ENCODE measurements at places on chromosomes 13 and 19.

- peak; percentile 71 for ATAC-seq
These were observed 17.7 kb downstream of the GPC6 start for GRCh38 chr13:93244141-93244917.

DNA sequence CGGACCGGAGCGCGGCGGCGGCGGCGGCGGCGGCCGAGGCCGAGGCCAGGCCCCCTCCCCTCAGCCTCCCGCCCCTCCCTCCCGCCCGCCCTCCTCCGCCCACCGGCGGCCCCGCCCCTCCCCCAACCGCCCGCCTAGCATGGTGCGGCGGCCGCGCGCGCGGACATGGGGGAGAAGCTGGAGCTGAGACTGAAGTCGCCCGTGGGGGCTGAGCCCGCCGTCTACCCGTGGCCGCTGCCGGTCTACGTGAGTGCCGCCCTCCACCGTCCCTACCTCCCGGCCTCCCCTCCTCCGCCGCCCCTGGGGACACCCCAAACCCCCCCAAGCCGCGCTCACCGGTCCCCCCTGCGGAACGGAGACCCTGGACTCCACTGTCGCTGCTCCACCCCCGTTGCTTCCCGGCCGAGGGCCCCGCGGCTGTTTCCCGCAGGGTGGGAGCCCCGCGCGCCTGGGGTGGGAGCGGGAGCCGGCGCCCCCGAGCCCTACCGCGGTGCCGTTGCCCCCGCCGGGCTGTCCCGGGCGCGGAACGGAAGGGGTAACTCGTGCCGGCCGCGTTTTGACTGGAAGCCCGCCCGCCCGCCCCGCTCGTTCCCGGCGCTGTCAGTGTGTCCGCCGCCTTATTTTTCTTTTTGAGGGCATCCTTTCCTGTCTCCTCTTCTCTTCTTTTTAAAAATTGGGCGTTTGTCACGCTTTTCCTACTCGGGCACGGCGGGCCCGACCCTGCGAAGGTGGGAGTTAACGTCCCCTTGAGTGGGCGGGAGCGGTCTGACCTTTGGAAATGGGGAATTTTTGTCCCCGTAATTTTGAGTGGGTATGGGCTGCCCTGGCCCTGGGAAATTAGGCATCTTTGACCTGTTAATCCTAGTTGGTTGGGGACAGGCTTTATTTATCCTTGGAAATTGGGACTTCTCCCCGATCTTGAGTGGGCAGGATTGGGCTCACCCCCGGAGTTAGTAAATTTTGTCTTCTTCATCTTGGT, 576 bp downstream of the DOT1L start:
- ATAC-seq: no peak

DNA sequence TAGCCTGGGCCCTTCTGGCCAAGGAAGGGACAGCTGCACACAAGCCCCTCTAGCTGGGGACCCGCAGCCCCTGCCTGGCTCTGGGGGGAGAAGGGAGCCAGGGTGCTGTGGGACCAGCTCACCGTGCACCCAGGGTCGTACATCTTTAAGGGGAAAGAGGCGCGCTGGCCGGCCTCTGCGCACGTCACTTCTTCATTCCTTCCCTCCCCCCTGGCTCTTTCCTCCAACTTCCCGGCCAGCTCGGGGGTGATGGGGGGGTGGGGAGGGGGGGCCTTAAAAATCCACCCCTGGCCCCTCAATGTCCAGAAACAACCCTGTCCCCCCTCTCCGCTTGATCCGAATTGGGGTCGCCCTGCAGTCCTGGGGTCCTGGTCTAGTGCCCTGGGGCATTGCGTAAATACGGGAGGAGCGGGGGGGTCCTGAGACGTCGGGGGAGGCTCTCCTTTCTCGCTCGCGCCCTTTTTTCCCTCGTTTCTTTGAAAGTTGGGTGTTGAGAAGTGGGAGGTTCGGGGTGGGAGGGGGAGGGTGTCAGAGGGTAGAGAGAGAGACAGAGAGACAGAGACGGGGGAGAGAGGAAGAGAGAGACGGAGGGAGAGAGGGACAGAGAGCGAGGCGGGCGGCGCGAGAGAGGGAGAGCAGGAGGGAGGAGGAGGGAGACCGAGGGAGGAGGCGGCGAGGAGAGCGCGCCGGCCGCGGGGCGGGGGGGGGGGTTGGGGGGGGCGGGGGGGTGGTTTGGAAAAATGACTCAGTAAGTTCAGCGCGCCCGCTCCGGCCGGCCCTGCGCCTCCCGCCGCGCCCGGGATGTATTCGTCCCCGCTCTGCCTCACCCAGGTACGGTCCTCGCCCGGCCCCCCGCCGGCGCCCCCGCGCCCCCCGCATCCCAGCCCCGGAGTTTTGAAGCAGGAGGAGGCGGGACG, at the start of gene NFIC:
Gene NFIC, plus strand, starts transcription at position 748 of the 917 bp plus-strand sequence. Its CDS starts 54 bp downstream, at position 802.
- ATAC-seq: peak; percentile 75

GRCh38 chr19:9151367-9151766, 11.2 kb downstream of the ZNF317 start:
- ATAC-seq: no peak

DNA sequence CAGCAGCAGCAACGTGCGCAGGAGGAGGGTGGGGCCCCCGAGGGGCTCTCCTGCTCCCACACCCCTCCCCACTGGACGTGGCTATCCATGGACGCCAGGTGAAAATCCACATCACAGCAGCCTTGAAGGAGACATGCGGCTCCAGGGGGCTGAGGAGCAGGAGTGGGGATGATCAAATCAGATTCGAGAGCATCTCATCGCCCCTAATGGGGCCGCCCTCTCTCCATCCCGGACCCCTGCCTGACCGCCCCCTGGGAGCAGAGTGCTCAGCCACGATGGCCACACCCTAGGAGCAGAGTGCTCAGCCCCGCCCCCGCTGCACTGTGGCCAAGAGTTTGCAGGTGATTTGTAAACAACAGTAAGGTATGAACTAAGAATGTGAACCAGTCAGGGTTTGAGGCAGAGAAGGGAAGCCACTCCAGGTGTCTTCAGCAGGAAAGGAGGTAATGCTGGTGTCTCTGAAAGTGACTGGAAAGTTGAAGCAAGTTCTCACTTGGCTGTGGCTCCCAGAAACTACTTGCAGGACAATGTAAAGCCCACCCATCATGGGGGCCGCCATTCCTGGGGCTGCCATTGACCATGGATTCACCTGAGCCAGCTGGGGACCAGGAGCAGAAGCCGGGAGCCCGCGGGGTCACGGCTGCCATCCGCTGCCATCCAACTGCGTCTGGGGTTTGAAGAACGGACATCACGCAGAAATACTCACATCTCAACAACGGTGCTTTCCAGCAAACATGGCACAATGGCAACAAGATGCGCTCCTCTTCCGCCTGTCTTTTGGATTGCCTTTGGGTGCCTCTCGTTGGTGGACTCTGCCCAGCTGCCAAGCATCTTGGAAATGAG, 71.8 kb downstream of the SPACA7 start:
- ATAC-seq: no peak

GRCh38 chr13:48315969-48316650, 12.6 kb downstream of the RB1 start:
- ATAC-seq: no peak

GRCh38 chr19:8127311-8127710, 22.1 kb downstream of the FBN3 start:
- no peak for ATAC-seq

- no peak for ATAC-seq
These were observed 6.0 kb upstream of the KXD1 start for GRCh38 chr19:18551631-18552030.

DNA sequence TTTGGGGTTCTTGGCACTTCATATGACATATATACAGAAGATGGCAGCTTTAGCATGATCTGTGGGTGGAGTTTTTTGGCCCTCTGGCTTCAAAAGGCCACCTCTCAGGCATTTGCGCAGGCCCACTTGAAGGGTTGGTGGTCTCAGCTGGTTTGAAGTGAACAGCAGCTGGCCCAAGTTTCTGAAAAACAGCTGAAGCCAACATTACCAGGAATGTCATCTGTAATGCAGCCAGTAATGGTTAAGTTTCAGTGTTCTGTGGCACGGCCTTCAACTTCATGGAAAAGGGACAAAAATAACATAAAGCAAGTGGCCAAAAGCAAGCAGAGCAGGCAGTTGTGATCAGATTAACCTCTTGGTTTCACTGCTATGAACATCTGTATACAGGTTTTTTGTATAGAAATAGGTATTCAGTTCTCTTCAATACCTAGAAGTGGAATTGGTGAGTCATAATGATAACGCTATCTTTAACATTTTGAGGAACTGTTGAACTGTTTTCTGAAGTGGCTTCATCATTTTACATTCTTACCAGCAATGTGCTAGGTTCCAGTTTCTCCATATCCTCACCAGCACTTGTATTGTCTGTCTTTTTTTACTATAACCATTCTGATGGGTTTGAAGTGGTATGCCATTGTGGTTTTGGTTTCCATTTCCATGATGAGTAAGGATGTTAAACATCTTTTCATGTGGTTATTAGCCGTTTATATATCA, 245.4 kb downstream of the SHISA2 start:
- no peak for ATAC-seq

DNA sequence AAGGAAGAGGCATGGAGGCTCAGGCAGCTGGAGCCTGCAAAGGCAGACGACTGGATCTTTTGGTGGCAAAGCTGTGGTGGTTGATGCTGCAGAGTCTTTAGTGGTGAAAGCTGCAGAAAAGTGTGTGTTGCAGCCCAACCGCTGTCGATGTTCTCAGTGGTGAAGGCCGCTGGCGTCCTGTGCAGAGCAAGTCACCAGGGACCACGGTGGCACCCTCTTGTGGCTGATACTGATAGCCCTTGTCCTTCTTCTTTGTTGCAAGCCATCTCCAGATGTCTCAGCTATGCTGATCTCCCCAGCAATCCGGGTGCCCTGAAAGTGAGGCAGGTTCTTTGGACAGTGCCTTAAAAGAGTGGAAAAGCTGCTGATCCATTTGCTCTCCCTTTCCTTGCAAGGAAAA, 610.9 kb upstream of the PCDH9 start:
- no peak for ATAC-seq

- ATAC-seq: no peak
These were observed 35.6 kb downstream of the ATP11A start for GRCh38 chr13:112725346-112726015.

- ATAC-seq: no peak
These were observed 20.1 kb upstream of the CAMSAP3 start for GRCh38 chr19:7575434-7576040.

DNA sequence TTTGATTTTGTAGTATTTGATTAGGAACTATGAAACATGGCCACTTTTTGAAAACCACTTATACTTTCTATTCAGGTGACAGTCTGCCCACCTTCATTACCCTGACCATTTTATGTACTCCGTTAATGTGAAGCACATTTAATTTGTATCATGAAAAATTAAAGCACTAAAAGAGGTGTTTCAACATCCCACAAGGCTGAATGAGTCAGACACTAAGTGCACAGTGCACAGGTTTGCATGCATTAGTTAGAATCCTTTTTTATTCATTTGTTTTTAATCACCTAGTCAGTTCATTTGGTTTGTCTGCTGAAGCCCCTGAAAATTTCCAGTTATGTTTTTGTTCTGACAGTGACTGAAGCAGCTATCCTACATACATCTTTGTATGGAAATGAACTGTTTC, 271.0 kb downstream of the SLITRK5 start:
- ATAC-seq: no peak

DNA sequence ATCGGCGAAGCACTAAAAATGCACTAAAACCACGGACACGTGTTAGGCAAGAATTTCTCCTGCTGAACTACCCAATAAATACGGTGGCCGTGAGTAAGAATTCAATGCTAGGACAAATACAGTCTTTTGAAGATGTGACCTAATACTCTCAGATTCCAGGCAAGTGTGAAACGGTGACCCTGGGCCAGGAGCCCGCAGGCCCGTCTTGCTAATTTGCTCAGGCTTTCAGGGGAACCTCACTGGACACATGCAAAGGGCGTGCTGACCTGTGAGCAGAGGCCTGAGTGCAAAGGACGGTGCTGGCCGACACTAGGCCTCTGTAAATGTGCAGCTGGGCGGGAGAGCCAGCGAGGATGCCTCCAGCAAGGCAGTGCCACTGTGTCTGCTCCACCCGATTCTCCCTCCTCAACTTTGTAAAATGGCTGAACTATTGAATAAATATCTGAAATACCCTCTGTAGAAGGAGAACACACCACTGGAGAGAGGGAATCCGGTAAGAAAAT, 70.1 kb downstream of the STK24 start:
- ATAC-seq: no peak

DNA sequence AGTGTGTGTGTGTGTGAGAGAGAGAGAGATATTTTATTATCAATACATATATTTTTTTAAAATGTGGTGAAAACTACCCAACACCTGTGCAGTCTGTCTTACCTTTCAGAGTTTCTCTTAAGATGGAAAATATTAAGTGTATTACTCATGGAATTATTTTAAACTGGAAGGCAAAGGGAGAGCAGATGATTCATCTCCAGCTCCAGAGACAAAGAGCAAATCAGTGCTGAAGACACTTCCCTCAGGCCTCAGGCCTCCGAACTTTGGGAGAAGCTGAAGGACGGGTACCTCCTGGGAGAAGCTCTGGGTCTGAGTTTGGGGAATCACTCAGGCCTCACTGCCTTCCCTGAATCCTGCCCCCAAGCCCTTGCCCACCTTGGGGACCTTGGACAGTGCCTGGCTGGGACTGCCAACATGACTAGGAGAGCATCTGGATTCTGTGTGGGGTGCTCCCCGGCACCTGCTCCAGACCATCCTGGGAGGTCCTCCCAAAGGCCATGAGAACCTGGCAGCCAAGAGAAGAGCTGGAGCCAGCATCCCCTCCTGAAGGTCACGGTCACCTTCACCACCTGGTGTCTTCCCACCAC, 170.4 kb upstream of the UBL3 start:
- peak; percentile 37 for ATAC-seq

DNA sequence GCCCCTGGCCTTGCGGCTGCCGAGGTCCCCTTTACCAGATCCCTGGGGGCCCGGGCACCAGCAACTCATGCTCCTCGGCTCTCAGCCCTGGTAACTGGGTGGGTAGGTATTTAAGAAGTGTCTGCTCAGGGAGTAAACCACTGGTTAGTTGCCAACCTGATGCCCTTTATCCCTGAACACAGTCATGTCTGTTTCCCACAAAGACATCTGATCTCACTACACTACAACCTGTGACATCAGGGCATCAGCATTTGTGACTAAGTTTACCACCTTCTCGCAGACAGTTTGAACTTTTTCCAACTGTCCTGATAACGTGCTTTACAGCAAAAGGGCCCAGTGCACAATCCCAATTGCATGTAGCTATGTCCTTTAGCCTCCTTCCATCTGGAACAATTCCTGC, 22.0 kb downstream of the GGACT start:
- no peak for ATAC-seq

GRCh38 chr13:24196593-24197197, 36.2 kb downstream of the SPATA13 start:
- no peak for ATAC-seq

- ATAC-seq: peak; percentile 64
These were observed 52.9 kb downstream of the MBNL2 start for GRCh38 chr13:97274829-97275649.

GRCh38 chr19:16896146-16897028, 7.6 kb downstream of the F2RL3 start:
- ATAC-seq: peak; percentile 35

- peak; percentile 16 for ATAC-seq
These were observed 59.0 kb downstream of the KLF2 start for GRCh38 chr19:16383584-16384161.

- no peak for ATAC-seq
These were observed 23.5 kb downstream of the ZNF544 start for GRCh38 chr19:58252102-58252685.

Data from SK-N-SH treated with all-trans-retinoic acid at 6 μM for 48 hours (cell line).